ENCODE measurements at places on chromosomes 5 and 9.

- no peak for DNase-seq
Measured at GRCh38 chr9:107064378-107064777, 201.4 kb downstream of the ZNF462 start.

DNA sequence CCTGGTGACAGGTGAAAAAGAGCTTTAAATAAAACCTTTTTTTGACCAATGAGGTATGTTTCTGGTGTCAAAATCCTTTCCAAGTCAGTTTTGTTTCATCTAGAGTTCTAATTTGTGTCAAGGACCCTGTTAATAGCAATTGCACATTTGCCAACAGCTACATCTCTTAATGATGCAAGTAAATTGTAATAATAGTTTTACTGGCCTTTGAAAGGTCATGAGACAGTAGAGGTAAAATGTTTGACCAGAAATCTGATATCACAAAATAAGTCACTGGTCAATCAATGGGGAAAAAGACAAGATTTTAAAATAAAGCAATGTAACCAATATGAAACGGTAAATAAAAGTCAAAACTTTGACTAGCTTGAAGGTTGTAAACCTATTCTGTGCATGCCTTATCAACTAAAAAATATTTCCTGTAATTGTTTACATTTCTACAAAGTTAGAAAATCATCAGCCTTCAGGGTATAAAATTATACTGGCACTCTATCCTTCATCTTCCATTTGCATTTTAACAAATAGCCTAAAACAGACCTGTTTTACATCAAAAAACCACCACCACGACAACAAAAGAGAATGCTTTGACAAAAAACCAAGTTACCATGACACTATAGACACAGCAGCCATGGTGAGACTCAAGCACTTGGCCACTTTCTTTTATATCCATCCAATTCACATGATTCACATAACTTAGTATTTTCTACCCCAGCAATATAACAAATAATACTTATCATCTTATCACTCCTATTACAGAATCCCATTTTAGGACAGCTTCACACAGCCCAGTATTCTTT is 3.0 kb downstream of the NADK2 start:
- DNase-seq: peak; percentile 13

DNA sequence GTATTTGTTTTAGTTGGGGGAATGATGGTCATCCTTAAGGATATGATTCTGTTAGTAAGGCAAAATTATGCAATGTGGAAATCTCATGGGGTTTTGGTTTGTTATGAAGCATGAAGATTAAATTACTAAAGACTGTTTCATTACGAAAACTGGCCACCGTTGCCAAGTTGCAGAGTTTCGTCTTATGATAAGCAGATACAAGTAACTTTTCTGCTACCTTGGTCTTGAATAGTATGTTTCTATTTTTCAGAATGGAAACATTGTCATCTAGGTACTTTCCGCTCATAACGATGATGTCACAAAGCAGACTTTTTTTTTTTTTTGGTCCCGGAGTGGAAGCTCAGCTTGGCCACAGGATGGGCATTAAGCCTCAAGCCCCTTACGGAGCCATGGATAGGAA is 4.2 kb downstream of the CCNI2 start:
- DNase-seq: no peak

DNA sequence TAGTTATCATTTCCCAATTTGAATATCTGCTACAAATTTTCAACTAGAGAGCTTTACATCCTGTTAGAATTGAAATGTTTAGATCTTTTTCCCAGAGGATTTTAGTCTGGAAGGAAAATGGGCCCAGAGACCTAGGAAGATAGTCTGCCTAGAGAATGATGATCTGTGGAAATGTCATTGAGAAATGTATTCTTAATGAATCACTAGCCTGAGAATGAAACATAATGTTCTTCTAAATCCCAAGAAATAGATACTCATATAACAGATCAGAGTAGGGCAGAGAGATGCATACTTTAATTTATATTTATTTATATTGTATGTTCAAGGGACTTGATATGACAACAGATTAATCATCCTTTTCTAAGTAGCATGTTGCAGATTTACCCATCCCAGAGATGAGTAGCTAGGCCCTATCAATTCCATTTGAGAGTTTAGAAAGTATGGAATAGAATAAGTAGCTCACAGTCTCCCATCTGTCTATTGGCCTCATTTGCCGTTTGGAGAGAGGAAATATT is 25.1 kb upstream of the SLC44A1 start:
- no peak for DNase-seq

DNA sequence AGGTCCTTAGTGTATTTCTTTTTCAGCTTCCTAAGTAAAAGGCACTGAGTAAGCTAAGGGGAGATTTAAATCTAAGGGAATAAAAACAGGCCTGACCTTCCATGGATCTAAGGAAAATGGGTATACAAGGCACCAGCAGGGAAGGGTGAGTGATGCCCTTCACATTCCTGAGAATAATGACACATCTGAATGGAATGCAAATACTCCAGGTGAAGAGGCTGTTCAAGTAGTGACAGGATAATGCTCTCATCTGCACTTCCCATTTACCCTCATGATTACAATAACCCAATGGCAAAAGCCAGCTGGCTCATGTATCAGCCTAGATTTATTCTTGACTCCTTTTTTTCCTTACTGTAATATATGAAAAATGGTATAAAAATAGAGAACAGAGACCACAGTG is 216.2 kb upstream of the ACTBL2 start:
- no peak for DNase-seq

- DNase-seq: no peak
Measured at GRCh38 chr9:27383524-27383923, 86.6 kb upstream of the EQTN start.

- no peak for DNase-seq
Measured at GRCh38 chr5:68830377-68830898, 263.4 kb upstream of the SLC30A5 start.

DNA sequence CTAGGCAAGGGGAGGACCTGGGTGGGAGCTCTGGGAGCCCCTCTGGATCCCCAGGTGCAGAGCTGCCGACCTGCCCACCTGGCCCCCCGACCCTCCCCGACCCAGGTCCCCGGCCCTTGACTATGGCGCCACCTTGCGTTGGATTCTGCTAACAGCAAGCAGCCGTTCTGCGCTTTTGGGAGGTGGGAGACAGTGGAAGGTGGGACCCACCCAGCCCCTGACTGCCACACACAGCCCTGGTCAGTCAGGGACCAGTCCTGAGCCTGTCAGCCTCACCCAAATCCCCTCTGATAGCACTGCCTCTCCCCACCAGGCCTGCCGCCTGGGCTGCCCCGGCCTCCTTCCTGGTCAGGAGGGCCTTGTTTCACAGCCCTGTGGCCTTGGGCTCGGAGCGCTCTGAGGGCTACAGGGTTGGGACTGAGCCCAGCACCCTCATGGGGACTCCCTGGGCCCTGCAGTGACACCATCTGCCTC is 77.9 kb downstream of the HMCN2 start:
- peak; percentile 48 for DNase-seq
